Stimulated activated effector memory CD8-positive, alpha-beta T cell treated with anti-CD3 and anti-CD28 coated beads, Interleukin-12 subunit alpha, Interleukin-12 subunit beta, amount 100 ng/mL, for 72 hours (primary cell): ENCODE measurements at places on chromosomes 7 and 10.

DNA sequence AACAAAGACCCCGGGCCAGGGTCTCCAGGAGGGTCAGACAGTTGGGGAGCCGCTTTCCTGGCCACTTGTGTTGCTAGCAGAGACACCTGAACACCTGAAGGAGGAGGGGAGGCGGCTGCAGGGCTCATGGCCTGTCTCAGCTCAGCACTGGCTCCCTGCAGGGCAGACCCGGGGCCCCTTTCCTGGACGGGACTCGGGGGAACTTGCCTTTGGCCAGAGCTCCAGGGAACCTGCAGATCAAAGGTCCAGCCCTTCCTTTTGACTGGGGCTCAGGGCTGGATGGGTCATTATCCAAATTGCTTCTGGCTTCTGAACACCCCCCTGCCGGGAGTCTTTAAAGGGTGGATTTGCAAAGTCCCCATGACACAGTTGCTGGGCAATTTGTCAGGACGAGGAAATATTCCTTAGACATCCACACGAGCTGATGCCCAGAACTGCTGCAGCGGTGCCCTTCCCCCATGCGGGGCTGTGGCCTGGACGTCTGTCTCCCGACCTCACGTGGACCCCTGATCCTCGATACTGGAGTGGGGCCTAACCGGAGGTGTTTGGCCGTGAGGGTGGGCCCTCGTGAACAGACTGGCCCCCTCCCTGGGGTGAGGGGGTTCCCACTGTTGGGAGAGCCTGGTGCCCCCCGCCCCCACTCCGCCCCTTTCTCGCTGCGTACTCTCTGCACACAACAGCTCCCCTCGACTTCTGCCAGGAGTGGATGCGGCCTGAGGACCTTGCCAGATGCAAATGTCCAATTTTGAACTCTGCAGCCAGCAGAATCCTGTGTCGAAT lies 194.3 kb downstream of the ELFN1 start:
- DNase-seq: no peak

GRCh38 chr10:117762126-117762818 lies 219.7 kb downstream of the EMX2 start:
- no peak for DNase-seq

- DNase-seq: no peak
Measured at GRCh38 chr10:106565546-106565945, 599.0 kb downstream of the SORCS1 start.

- no peak for DNase-seq
Measured at GRCh38 chr7:134141868-134142264, 14.7 kb downstream of the LRGUK start.

DNA sequence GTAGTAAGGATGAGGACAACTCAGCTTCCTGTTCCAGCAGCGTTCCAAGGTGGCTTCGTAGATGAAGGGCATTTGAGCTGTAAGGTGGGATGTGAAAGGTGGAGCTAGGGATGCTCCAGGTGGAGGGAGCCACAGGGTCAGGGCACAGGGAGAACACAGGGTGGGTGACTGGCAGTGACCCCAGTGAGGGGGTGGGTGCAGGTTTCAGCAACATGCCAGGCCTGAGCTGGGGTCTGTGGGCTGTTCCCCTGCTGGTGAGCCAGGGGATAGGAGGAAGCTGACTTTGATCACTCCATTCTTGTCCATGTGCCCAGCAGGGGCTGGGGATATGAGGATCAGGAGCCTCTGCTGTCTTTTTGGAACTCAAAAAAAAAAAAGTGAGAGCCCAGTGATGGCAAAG lies 33.2 kb downstream of the CDH23 start:
- no peak for DNase-seq

GRCh38 chr10:110535958-110536891 lies 31.3 kb upstream of the SMC3 start:
- peak; percentile 53 for DNase-seq

GRCh38 chr7:41869596-41869995 lies 166.7 kb upstream of the INHBA start:
- no peak for DNase-seq

DNA sequence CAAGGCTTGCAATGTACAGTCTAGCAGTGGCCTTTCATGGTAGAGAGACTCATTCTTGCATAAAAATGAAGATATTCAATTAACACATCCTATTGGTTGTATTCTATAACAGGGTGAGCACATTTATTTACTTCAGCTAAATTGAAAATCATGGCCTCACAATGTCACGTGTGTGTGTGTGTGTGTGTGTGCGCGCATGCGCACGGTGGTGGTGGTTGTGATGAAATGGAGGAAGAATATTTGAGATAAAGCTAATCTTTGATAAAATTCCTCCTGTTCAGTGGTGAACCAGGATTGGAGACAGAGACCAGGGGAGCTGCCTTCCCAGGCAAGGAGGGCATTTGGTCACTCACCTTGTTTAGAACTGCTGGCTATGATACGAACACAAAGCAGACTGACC lies 199.8 kb downstream of the DPP6 start:
- DNase-seq: no peak

DNA sequence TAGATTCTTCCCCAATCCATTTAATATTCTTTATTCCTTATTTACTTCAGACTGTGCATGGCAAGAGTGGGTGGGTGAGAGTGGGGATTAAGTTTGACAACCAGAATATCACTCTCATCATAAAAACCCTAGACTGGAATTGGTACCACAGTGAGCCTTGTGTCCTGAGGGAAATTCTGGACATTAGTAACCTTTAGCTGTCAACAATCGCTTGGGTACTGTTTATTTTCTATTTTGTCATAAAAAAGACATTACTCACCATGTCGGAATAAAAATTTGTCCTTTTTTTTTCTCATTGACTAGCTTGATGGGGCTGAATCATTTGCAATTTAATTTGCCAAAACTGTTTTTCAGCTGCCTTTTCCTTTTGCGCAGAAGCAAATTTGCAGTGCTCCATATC lies 176.1 kb upstream of the SEMA3C start:
- DNase-seq: no peak

DNA sequence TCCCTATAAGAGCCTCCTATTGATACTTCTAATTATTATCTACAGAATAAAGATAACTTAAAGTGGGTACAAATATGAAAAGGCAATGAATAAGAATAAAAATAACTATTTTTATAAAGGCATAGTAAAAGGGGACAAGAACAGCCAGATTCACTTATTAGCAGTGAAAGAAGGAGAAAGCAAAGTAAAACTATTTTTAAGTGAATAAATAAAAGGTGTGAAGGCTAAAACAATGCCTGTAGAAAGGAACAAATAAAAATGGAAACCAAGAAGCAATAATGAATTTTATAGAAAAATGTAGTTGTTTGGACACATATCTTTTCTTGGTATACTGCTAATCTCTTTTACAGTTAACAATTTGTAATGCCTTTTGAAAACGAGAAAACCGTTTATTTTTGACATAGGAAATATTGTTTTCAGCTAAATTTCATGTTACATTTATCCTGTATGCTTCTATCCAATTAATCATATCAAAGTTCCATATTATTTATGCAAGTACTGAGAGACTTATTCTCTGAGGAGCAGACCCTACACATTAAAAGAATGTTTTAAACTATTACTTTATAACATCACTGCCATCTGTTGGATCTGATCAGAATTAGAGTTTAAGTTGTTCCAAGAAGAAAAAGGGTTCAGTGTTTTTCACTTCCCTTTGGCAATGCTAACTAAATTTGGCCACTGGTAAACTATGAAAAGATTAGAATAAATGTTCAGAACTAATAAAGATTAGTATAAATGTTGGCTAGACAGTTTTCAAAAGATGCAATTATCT lies 59.1 kb downstream of the ARMC3 start:
- no peak for DNase-seq

- DNase-seq: no peak
Measured at GRCh38 chr7:29146888-29147609, 712 bp upstream of the CPVL start.

DNA sequence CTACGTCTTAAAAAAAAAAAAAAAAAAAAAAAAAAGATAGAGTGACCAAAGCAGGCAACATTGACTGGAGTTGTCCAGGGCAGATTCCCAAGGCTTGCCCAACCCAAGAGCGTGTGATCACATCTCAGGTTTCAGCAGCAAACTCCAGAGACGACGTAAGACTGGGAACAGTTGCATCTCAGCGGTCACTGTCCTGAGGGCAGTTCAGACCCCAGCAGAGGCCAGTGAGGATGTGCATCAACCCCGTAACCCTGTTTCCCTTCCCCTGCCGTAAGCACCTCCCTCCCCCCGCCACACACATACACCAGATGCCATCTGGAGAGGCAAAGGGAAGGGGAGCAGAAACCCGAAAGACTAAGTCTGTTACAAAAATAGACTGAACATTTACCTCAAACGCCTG lies 19.3 kb upstream of the TOMM7 start:
- DNase-seq: no peak

DNA sequence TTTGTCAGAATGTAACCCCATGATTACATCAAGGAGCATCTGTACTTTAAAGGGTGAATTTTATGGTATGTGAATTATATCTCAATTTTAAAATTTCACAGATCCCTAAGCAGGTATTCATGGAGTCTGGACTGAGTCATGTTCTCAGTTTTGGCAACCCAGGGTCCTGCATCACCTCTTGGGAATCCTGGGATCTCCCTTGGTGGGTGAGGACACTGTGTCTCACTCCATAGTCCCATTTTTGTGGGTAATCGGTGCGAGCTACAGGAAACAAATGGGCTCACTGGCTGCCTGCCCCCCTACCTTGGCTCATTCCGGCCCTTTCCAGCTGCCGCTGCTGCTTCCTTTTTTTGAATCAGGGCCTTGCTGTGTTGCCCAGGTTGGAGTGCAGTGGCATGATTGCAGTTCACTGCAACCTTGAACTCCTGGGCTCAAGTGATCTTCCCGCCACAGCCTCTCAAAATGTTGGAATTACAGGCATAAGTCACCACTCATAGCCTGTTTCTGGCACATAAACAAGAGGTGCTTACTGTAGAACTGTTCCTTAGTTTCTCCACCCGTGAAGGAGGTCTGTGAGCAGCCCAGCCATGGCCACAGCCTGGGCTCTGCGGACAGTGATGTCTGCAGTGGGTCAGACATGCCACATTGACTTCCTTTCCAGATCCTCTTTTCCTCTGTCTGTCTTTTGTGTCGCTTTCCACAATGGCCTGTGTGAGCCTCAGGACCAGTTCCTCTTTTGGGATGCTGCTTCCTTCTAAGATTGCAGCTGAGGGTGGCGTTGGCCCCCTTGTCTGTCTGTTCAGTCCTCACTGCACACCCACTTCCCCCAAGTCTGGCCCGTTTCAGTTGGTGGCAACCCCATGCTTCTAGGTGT lies 14.5 kb downstream of the PALD1 start:
- DNase-seq: no peak

- DNase-seq: no peak
Measured at GRCh38 chr7:55493408-55493807, 78.9 kb downstream of the VOPP1 start.

- no peak for DNase-seq
Measured at GRCh38 chr7:26156451-26157420, 4.7 kb downstream of the NFE2L3 start.

GRCh38 chr10:36366065-36366464 lies 724.0 kb upstream of the FZD8 start:
- no peak for DNase-seq
